Psoas muscle (tissue), 8 donors: ENCODE measurements at places on chromosomes 13 and 19. TPM values are rescaled to one million over a fixed set of nuclear protein-coding genes. Genes with fewer than 3 reads are reported as not detected.

The SLITRK6 gene
- total RNA-seq: 0.41 TPM

The VAV1 gene
- 1.1 TPM for total RNA-seq

The FGF22 gene
- total RNA-seq: 0.26 TPM

The UNC13A gene
- not detected for total RNA-seq

The ACER1 gene
- not detected for total RNA-seq

The PSG11 gene
- not detected for total RNA-seq

The MBD3L2 gene
- total RNA-seq: not detected

The DAND5 gene
- total RNA-seq: not detected

The GPR183 gene
- total RNA-seq: 1.4 TPM

The TMC4 gene
- 0.74 TPM for total RNA-seq

The CHST8 gene
- 0.23 TPM for total RNA-seq

The ZNF8 gene
- total RNA-seq: 2.2 TPM

The C1QTNF9 gene
- 0.44 TPM for total RNA-seq

The CNN1 gene
- total RNA-seq: 7.8 TPM

DNA sequence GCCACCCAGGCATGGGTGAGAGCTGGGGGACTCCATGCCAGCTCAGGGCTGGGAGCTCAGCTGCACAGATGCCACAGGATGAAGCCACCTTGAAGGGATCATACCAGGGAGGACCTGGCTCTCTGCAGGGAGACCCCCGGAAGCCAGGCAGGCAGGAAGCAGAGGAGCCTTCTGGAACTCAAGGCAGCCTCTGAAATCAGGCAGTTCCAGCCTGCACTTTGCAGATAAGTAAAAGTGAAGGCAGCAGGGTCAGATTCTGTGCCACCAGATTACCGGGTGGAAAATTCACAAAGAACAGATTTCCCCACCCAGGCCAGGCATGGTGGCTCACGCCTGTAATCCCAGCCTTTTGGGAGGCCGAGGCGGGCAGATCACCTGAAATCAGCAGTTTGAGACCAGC lies 2.5 kb downstream of the TMEM259 start:
- no peak for DNase-seq

- DNase-seq: no peak
These were observed 131.6 kb downstream of the OLFM4 start for GRCh38 chr13:53160211-53160610.

DNA sequence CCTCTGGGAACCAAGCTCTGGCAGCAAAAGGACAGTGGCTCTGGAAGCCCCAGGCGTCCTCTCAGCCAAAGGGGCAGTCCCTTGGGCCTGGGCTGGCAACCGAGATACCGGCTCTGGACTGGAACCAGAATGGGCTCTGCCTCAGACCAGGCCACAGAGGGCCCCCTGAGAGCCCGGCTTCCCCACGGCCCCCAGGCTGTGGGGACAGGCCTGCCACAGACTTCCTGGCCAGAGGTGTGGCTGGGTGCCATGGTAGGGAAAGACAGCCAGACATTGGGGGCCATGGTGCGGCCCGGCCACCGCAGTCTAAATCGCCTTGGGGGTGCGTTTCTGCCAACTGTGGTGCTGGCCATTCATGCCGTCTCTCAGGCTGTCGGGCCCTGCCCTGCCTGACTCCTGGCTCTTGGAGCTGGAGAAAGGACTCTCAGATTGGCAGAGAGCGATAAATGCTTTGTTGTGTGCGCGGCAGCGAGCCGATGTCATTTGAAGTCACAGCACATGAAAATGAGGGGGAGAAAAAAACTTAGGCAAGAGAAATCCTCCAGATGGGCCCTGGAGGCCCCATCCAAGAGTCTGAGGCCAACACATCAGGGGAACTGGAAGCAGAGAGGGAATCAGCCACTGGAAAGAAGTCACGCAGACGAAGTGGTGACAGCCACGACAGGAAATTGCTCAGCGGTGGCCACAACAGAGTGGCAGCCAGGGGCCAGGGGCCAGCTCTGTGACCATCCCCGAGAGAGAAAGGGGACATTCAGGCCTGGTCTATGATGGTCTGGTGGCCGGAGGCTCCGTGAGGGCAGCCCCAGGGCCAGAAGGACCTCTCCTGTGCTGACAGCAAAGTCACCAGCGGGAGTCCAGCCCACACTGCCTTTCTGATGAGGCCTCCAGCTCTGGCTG lies 26.5 kb downstream of the SH3GL1 start:
- peak; percentile 70 for DNase-seq

- DNase-seq: no peak
These were observed 6.0 kb upstream of the SIGLEC12 start for GRCh38 chr19:51507640-51508058.

DNA sequence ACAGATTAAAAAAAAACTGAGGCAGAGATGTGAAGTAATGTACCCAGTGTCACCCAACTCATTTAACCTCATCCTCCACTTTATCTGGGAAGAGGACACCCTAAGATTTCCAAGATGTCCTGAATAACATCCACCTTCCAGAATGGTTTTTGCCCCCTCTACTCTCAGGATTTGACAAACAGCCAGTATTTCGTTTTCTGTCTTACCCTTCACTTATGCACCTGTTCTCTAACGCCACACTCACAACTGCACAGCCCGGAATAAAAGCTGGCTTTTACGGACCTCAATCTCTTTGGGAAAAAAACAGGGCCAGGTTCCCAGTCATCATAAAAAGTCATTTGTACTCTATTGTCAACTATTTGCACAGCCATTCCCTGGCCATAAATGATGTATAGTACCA lies 21.2 kb upstream of the CEACAM6 start:
- DNase-seq: no peak

DNA sequence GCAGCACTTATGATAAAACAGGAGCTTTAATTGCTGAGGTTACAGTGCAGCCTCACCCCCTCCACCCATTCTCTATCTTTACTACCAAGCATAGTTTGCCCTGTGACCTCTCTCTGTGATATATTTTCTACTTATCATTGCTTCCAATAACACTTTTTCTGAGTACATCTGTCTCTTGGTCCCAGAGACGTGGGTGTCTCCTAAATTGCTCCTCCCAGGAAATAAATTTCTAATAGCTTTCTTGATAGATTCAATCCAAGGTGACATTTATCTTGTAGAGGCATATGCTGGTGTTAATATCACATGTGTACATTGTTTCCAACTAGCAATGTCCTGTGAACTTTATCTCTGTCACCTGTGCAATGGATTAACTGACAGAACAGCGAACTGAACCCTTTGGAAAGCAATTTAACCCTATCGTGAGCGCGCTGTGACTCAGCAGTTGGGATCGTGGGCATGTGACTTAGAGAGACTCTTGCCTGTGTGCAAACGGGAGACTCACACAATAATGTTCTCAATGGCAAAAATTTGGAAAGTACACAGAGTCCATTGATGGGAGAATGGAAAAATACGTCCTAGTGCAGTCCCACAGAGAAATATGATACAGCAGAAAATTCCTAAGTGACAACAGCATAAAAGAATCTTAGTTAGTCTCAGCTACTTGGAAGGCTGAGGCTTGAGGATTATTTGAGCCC lies 7.0 kb upstream of the MAP2K2 start:
- DNase-seq: no peak

DNA sequence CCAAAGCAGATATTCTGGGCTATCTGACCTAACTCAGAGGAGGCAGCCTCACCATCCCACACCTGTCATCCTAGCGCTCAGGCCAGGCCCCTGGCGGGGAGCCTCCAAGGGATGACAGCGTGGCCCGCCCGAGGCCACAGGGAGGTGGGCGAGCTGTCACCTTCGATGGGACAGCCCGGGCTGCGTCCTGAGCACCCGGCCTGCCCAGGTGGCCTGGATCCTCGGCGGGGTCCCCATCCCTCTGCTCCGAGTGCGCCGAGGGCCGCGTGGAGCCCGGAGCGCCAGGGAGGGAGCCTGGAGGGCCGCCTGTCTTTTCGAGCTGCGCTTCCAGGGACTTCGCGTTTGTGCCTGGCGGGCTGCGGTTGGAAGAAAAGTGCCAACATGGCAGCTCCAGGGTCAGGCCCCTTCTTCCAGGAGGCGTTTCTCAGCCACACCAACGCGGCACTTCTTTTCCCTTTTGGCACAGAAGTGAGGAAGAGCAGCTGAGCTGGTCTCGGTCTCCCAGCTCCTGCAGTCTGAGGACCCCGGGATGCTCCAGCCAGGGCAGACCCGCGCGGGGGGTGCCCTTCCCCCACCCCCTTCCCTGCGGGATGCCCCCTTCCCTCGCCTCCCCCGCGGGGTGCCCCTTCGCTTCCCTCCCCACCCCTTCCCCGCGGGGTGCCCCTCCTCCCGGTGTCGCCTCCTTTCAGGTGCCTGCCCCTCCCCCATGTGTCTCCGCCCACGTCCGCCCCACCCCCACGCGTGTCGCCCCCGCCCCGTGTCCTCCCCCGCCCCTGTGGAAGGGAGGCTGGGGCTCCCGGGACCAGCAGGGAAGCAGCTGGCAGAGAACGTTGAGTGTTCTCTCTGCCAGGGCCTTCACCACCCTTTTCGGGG lies 42.3 kb downstream of the GJA3 start:
- DNase-seq: peak; percentile 64

DNA sequence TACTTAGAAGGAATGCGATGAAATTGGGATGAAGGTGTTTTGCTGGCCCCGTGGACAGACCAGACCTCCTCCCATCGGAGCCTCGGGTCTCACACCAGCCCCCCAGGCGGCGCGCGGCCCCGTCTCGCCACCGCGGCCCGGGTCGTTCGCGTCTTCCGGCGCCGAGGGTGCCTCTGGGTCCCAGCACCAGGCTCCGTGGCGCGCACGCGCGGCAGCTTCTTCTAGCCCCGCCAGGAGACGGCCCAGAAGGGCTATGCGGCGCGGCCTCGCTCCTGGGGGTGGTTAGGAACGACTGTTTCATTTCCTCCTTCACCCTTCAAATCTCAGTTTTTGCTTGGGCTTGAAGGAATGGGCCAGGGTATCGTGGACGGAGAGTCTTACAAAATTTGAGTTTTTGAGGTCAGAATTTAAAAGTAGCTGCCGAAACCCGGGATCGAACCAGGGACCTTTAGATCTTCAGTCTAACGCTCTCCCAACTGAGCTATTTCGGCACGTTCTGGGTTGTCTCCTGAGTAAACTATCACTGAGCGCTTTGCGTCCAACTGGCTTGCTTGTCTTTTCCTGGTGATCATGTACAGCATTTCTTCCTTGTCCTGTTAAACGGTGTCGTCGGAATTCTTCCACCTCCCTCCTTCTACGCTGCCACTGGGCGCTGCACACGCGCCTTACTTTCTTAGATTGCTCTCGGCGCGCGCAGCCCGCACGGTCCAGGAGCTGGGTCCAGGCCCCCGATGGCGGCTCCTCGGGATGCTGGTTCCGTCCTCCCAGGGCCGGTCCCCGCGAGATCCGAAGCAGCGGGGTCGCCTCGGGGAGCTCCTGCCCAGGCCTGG lies 46.5 kb downstream of the TGDS start:
- DNase-seq: peak; percentile 96

GRCh38 chr19:52307275-52307674 lies 10.3 kb downstream of the ZNF480 start:
- no peak for DNase-seq

- no peak for DNase-seq
These were observed 1.6 kb upstream of the TTC9B start for GRCh38 chr19:40219721-40220276.

DNA sequence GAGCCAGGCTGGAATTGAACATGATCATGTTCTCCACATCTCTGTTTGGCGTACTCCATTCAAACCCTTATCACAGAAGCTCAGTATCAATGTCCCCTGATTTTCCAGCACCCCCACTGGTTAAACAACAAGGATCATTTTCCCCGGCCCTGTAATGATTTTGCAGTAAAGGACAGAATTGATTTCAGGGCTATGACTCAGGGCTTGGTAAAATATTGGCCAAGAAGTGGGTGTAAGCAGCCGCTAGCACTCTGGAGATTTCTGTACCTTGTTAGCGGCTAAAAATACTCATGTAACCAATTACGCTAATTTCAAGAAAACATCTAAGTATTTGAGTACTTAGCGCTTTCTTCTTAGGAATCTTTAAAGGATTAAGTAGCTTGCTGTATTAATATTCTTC lies 69.5 kb upstream of the FNDC3A start:
- DNase-seq: no peak

DNA sequence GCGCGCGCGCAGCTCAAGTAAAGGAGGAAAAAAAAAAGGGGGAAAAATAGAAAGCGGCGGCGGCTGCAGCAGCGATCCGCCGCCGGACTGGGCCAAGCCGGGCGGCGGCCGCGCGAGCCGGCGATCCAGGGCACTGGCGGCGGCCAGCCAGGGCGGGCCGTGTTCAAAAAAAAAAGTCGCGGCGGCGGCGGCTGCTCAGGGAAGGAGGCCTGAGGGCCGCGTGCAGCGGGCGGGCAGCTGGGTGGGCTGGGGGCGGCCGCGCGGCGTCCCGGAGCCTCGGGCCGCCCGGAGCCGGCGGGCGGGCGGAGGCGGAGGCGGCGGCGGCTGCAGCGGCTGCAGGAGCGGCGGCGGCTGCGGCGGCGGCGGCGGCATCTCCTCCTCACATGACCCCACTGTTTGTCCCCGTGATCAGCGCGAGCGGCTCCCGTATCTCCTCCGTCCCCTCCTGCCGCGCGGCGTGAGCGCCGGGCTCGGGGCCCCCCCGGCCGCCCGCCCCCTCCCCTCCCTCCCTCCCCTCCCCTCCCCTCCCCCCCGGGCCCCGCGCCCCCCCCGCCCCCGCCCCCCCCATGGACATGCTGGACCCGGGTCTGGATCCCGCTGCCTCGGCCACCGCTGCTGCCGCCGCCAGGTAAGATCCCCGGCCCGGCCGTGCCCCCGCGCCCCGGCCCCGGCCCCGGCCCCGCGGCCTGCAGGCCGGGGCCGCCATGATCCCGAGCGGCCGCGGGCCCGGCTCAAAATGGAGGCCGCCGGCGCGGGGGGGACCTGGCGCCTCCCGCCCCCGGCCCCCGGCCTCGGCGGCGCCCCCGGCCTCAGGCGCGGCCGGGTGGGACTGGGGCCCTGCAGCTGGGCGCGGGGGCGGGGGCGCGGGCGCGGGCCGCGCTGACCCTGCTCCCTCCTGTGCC lies at the start of gene USF2:
Gene USF2, plus strand, starts transcription at position 427 of the 902 bp plus-strand sequence. Its CDS starts 140 bp downstream, at position 567.
- DNase-seq: peak; percentile 91

DNA sequence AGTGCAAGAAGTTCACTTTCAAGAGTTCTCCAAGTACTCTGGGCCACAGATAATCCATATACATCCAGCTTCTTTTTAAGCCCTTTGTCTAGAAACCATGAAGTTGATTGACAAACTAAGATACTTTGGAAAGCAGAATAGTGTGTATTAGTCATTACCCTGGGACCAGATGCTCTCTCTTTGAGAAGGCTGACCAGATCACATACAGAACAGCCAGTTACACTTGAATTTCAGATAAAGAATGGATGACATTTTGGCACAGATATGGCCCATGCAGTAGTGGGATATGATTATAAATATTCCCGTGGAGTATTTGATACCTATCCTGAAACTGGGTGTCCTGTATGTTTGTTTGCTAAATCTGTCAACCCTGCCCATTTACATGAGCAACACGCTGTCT lies 414.2 kb downstream of the KLF5 start:
- no peak for DNase-seq

- DNase-seq: peak; percentile 80
These were observed 70.1 kb downstream of the COL4A1 start for GRCh38 chr13:110236831-110237261.
